ENCODE measurements at places on chromosomes 6 and 20.

DNA sequence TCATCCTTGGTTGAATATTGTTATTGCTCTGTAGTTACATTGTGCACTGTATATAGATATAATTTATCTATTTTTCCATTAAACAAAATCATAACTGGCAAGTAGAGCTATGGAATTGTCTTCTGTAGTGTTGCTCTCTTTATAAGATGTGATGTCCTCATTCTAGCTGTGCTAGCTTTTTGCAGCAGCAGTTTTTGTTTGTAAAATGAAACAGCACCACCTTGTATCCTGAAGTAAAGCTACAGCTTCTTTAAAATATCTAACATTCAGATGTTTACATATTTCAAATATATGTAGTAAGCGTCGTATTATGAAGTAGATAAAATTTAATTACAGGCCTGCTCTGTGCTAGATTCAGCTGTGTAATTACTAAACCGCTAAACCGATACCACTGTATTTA lies 328.8 kb upstream of the MANEA start:
- no peak for DNase-seq

DNA sequence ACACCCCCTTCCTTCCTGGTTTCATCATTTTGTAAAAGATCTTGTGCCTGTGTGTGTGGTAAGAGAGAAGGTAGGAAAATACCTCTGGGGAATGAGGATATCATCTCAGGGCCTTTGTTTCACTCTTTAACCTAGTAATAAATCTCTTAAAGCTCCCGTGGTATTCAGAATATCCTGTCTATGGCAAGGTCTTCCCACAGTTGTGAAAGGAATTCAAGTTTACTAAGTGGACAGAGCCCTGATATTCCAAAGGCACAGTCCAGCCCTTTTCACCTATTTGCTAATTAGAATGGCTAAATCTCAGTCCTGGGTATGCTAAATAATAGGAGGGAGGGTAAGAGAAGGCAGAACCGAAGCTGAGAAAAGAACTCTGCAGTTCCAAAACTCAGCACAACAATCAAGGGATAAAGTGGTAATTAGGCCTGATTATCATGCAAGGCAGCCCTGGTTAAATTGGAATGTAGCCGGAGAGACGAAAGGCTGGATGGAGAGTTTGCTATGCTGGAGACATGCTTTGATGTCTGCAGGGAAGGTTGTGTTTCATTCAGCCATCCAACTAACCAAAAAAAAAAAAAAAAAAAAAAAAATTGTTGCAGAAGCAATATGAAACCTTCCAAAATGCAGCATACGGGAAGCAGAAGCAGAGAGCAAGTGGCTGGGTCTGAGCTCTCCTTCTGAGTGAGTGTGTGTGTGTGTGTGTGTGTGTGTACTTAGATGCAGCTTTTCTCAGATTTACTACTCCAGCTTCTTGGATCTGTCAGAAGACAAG lies 28.5 kb upstream of the PIM1 start:
- DNase-seq, result no peak

GRCh38 chr20:25624500-25624939 lies 706 bp upstream of the NANP start:
- no peak for DNase-seq

DNA sequence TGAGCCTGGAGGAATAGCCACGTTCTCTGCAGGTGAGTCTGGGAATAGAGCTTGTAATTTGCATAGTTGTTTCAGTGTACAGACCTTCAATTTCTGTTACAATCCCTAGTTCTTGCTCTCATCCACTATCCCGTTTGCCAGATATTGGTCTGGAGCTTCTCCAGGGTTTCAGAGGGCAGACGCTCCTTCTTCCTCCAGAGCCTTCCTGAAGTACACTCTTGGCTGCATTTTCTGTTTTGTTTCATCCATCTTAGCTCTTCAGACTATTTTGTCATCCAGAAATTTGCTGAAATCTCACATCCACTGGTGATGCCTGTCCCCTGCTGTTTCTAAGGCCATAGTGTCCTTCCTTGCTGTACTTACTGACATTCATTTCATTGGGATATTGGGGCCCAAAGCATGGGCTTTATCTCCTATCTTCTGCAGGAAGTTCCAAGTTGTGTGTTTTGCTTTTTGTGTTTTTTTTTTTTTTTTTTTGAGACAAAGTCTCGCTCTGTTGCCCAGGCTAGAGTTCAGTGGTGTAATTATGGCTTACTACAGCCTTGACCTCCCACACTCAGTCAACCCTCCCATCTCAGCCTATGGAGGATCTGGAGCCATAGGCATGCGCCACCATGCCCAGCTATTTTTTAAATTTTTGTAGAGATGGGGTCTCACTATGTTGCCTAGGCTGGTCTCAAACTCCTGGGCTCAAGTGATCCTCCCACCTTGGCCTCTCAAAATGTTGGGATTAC lies 18.7 kb downstream of the CDS2 start:
- no peak for DNase-seq

GRCh38 chr6:30544666-30545272 lies 11.5 kb downstream of the GNL1 start:
- DNase-seq, result no peak

DNA sequence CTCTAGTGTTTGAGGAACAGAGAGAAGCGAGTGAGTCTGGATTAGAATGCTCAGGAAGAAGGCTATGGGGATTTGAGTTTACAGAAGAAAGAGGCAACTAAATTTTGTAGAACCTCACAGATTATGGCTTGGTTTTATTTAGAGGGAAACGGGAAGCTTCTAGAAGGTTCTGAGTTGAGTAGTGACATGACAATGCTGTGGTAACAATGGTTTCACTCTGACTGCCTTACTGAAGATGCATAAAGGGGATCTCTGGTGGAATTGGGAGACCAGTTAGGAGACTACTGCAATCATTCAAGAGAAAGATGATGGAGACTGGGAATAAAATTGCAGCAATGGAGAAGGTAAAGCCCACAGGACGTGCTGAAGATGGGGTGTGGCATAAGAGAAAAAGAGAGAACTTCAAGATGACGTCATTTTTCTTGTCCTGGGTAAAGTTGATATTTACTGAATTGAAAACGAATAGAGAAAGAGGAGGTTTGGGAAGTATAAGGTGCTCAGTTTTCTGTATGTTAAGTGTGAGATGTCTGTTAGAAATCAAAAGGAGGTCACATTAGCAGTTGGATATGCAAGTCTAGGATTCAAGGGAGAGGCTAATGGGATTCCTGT lies 710.1 kb upstream of the NRSN1 start:
- DNase-seq, result no peak

GRCh38 chr6:139605350-139605749 lies 230.9 kb upstream of the CITED2 start:
- no peak for DNase-seq

DNA sequence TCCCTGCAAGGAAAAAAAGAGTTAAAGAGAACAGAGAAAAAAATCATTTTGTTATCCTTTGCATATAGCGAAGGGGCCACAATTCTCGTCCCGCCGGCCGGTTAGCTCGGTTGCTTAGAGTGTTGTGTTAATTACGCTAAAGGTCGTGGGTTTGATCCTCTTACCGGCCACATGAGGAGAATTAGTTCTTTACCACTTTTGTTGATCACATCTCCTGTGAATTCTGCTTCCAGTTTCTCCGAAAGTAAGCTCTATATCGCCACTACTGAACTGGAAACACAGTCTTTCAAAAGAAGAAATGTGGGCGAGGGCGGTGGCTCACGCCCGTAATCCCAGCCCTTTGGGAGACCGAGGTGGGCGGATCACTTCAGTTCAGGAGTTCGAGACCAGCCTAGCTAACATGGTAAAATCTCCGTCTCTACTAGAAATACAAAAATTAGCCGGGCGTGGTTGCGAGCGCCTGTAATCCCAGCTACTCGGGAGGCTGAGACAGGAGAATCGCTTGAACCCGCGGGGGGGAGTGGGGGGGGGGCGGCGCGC lies 13.4 kb downstream of the PRSS16 start:
- no peak for DNase-seq

DNA sequence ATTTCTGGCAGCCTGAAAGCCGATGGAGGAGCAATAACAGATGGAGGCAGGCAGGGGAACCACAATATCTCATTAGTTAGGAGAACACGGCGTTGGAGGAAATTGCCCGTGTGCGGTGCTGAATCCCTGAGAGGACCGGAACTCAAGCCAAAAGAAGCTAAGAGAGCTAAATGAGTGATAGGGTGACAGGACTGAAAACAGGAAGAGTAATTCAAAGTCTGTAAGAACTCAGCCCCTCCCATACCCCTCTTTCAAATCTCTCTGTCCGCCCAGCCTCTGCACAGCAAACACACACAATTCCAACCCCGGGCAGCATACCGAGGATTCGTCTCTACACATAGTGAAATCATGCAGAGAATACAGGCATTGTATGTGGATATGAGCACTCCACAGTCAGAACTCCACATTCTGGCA lies 2.6 kb upstream of the IPCEF1 start:
- no peak for DNase-seq
